ENCODE measurements at places on chromosomes 4 and X. TPM values are rescaled to one million over a fixed set of nuclear protein-coding genes. Genes with fewer than 3 reads are reported as not detected.

DNA sequence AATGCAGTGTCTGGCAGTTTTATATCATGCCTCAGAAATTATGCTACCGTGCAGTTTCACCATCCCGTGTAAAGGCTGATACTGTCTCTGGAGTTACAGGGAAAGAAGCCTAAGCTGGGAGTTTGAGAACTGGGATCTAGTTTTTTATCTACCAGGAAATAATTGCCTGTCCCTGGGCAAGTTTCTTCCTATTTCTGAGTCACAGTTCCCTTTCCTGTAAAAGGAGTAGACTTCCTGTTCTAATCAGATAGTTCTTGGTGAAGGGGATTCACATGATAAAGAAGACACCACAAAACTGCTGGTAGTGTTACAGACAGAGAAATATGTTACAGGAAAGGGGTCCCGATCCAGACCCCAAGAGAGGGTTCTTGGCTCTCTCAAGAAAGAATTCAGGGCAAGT lies 17.1 kb downstream of the HERC3 start:
- peaks cover 80% of the 10 kb centered on the region for H3K4me1 ChIP-seq
- no peak for DNase-seq
- H3K27me3 ChIP-seq: no peaks in the 10 kb centered on the region
- no peak overlapping the region for H3K27ac ChIP-seq
- no peak overlapping the region for H3K4me3 ChIP-seq

GRCh38 chr4:169823685-169824084 lies 65.9 kb upstream of the HPF1 start:
- peak overlapping the region; percentile 21 for H3K27ac ChIP-seq
- no peak overlapping the region for H3K4me3 ChIP-seq
- no peaks in the 10 kb centered on the region for H3K36me3 ChIP-seq
- DNase-seq: peak; percentile 64

- no peaks in the 10 kb centered on the region for H3K27me3 ChIP-seq
- no peaks in the 10 kb centered on the region for H3K4me1 ChIP-seq
- no peak overlapping the region for H3K27ac ChIP-seq
These were observed 41.9 kb downstream of the BMP15 start for GRCh38 chrX:50952406-50952805.

GRCh38 chr4:56077676-56078075 lies 128.9 kb downstream of the CEP135 start:
- no peak overlapping the region for H3K4me3 ChIP-seq
- DNase-seq: no peak
- no peak overlapping the region for H3K27ac ChIP-seq
- peaks cover 2% of the 10 kb centered on the region for H3K27me3 ChIP-seq
- no peaks in the 10 kb centered on the region for H3K4me1 ChIP-seq

GRCh38 chr4:80093563-80093962 lies 20.5 kb upstream of the ANTXR2 start:
- peaks cover 5% of the 10 kb centered on the region for H3K27me3 ChIP-seq
- no peak for DNase-seq
- H3K27ac ChIP-seq: no peak overlapping the region
- H3K4me1 ChIP-seq: peaks cover 12% of the 10 kb centered on the region

- no peaks in the 10 kb centered on the region for H3K27me3 ChIP-seq
- H3K27ac ChIP-seq: no peak overlapping the region
- H3K4me3 ChIP-seq: no peak overlapping the region
- H3K36me3 ChIP-seq: peaks cover 21% of the 10 kb centered on the region
- no peak for DNase-seq
- H3K4me1 ChIP-seq: peaks cover 7% of the 10 kb centered on the region
These were observed 28.8 kb downstream of the NEK1 start for GRCh38 chr4:169583563-169583962.

DNA sequence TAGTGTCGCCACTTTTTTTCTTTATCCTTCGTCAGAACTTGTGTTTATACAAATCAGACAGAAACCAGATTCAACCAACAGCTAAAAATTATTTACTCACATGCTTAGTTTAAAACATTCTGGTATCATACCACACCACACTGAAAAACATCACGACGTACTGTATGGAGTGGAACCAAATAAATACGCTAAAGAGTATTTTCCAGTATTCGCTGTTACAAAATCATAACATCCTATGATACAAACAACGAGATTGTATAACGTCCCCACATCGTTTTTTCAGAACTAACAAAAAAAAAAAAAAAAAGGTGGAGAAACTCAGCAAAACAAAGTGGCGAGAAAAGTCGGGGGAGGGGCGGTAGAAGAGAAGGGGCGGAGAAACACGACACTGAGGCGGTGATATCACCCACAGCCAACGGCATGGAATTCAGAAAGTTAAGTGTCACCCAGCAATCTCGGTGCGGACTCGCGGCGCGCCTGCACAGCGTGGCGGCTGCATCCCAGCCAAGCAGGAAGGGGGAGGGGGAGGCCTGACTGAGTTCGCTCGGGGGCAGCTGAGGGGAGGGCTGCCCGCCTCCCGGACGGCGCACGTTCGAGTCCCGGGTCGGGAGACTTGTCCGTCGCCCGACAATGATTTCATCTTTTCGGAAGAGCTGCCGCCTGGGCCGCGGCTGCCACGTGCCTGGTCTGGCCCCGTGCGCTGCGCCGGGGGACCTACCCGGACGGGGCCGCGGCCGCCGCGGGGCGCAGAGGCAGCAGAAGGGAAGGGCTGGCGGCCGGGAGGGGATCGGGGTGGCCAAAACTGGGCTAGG lies 920 bp downstream of the SETD7 start:
- H3K27me3 ChIP-seq: peaks cover 9% of the 10 kb centered on the region
- H3K27ac ChIP-seq: peak overlapping the region; percentile 96
- peaks cover 2% of the 10 kb centered on the region for H3K36me3 ChIP-seq
- peaks cover 47% of the 10 kb centered on the region for H3K4me1 ChIP-seq
- DNase-seq: peak; percentile 84
- peak overlapping the region; percentile 91 for H3K4me3 ChIP-seq

Gene TLR10
- total RNA-seq: 0.08 TPM

Gene CNGA2
- not detected for total RNA-seq

Gene FAM149A
- 0.29 TPM for total RNA-seq

Gene HS6ST2
- total RNA-seq: not detected
